ENCODE measurements at places on chromosomes 12 and 14. TPM values are rescaled to one million over a fixed set of nuclear protein-coding genes. Genes with fewer than 3 reads are reported as not detected.

DNA sequence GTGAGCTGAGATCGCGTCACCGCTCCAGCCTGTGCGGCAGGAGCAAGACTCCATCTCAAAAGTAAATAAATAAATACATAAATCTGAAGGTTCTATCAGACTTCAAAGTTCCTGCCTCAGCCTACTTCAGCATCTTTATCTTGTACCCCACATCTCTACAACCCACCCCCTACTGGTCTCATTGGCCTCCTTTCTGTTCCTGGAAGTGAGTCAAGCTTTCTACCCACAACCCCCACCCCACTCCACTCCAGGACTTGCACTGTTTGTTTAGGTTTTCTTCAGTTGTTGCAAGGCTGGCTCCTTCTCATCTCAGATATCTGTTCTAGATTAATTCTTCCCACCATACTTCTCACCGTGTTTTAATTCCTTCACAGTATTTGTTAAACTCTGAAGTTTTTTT lies 714 bp upstream of the PSMC6 start:
- peak; percentile 40 for DNase-seq

DNA sequence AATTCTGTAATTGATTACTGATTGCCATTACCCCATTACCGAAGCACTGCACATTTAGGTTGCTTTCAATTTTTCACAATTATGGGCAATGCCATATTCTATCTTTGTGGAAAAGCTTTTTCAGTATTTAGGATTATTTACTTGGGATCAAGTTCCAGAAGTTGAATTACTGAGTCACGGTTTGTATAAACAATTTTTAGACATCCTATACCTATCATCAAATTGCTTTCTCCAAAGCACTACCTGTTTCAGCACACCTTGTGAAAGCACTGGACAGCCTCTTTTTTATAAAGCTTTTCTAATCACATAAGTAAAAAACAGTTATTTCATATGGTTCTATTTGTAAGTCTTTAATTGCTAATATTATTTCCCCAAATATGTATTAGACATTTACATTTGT lies 221.5 kb upstream of the CAND1 start:
- DNase-seq, result no peak

DNA sequence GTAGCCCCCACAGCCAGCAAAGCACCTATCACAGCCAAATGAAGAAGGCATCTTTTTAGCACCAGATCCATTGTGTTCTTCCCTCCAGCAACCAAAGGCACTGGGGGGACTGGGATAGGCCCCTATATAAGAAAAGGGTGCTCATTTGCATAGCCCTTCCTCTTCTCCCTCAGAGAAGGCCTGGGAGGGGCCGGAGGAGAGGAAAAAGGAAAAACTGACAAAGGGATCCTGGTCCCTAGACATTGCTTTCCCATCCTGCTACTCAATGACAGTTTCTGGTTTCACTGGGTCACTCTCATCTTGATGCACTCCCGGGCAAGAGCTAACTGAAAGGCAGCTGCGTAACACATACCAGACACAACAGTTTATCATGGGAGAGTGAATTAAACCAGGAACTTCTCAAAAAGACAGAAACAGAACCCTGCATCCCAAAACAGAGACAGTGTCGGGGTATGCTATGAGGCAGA lies at the start of gene PMEL:
PMEL (minus strand) TSS at position 102 of the 467 bp plus-strand sequence; CDS start at position 71, 31 bp downstream.
- DNase-seq, result no peak

- DNase-seq, result no peak
Measured at GRCh38 chr12:59118356-59118755, 198.1 kb upstream of the LRIG3 start.

DNA sequence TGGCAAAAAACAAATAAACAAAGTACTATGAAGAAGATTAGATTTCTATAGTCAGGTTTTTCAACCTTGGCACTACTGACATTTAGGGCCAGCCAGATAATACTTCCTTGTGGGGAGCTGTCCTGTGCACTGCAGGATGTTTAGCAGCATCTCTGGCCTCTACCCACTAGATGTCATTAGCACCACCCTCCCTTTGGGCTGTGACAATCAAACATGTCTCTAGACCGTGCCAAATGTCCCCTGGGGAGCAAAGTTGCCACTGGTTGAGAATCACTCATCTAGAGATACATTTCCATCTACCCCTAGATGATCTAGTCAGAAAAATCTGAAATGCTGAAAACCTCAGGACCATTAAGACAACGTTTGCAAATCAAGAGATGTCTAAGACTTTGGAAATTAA lies 29.9 kb downstream of the SRRM4 start:
- no peak for DNase-seq

DNA sequence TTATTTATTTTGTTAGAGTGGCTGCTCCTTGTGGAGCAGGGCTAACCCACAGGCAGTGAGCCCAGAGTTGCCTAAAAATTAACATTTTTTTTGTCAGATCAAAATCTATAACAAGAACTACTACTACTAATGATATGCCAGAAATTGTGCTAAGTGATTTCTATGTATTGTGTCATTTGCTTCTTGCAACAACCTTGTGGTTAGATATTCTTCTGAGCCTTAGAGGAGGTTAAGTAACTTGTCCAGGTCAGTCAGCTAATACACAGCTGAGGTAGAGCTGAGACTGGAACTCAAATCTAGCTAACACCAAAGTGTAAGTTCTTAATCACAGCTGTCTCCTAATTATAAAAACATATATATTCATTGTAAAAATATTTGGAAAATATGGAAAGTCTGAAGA lies 29.8 kb downstream of the CFL2 start:
- peak; percentile 42 for DNase-seq

DNA sequence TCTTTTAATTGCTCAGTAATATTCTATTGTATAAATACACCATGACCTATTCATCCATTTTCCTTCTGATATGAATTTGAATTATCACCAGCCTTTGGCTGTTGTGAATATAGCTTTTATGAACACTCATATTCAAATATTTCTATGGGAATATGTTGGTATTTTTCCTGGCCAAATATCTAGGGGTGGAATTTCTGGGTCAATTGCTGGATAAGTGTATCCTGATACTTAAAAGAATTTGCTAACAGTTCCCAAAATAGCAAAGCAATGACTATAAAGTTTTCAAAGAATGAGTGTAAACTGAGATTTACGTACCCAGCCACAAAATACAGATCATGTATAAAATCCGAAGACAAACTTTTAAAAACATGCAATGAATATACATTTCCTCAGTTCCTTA lies 148.7 kb upstream of the CLEC14A start:
- DNase-seq, result peak; percentile 58

DNA sequence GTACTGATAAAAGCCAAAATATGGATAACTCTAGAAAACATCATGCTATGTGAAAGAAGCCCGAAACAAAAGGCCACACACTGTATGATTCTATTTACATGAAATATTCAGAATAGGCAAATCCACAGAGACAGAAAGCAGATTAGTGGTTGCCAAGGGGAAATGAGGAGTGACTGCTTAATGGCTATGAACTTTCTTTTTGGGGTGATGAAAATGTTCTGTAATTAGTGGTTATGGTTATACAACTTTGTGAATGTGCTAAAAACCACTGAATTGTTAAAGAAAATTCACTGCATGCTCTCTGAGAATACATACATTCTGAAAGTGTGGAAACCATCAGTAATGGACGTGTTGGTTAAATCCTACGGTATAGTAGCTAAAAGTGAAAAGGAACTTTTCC lies 39.9 kb upstream of the STON2 start:
- no peak for DNase-seq

GRCh38 chr12:64621257-64621942 lies 11.1 kb downstream of the RASSF3 start:
- no peak for DNase-seq

CRIP2 gene
- total RNA-seq, result 159 TPM
